ENCODE measurements at places on chromosomes 13 and 19.

DNA sequence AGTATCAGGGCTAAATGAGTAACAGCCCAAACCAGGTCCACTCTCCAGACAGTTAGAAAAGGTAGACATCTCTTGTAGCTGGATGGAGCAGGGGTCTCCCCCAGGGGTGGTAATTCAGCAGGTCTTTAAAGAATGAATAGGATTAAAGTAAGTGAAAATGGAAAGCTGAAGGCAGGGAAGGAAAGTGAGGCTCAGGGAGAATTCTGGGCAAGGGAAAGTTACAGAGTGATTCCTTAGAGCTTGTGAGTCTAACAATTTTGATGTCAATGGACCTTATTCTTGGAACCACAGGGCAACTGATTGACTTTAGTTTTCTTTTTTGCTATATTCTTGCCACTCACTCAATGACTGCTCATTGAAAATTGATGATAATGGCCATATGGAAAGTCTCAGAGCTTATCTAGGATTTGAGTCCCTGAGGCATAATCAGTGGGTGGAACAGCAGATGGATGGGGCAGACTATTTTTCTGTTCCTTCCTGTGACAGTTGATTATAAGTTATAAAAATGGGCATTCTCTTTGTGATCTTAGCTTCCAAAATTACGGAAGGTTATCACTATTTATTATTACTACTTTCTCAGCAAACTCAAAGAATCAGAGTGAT lies 76.9 kb downstream of the LRCH1 start:
- no peak for DNase-seq

GRCh38 chr13:47038188-47038587 lies 141.3 kb upstream of the HTR2A start:
- no peak for DNase-seq

GRCh38 chr19:38055655-38056521 lies 148.9 kb downstream of the SIPA1L3 start:
- DNase-seq = no peak

- DNase-seq = no peak
Observed at GRCh38 chr13:40697711-40698110, 31.3 kb upstream of the FOXO1 start.

- no peak for DNase-seq
Observed at GRCh38 chr19:2266183-2266993, 10.2 kb upstream of the JSRP1 start.

DNA sequence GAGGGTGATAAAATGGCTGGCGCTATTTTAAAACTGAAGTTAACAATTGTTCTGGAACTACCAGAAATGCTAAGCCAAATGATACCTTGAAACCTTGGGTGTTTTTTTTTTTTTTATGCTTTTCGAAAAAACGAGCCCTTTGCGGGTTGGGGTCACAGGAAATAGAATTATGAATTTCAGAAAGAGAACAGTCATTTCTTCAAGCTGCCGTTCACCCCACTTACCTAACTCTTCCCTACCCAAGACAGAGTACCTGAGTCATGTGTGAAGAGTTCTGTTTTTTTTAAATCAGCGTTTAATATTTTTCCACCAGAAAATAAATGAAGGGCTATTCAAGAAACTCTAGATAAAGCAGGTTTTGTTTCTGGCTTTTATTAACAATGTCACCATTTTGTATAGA lies 35.3 kb downstream of the KLF2 start:
- DNase-seq = no peak

- DNase-seq = no peak
Observed at GRCh38 chr19:16144216-16144581, 714 bp downstream of the HSH2D start.

GRCh38 chr19:40348961-40349507 lies 539 bp downstream of the PLD3 start:
- DNase-seq = no peak

DNA sequence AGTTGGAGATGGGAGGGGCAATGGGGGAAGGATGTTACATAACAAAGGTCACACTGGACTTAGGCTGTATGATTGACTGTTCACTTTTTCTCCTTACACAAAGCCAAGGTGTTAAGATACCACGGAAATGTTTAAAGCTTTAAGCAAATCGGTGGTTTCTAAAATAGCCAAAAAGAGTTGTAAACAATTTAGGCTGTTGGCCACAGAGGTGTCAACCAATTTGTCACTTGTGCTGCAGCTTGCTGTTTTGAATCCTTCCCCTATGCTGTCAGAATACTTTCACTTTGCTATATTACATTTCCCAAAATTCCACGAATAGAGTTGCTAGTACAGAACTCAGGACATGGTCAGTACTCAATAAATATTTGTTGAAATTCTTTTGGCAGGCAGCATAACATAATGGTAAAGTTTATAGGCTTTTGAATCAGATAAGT lies 149.3 kb downstream of the VWA8 start:
- no peak for DNase-seq

- DNase-seq = no peak
Observed at GRCh38 chr13:49428041-49428763, 15.7 kb downstream of the CAB39L start.

DNA sequence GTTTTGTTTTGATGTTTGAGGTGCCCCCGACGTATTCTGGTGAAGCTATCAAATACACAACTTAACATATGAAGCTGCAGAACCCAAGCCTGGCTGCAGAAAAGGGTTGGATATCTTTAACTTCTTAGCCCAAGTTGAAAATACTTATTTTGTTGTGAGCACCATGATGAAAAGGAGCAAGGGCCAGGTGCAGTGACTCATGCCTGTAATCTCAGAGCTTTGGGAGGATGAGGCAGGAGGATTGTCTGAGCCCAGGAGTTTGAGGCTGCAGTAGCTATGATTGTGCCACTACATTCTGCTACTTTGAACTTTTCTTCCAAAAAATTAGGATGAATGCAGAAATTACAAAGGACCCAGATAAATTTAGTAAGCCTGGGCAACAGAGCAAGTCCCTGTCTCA lies 44.1 kb upstream of the UBE2L5 start:
- no peak for DNase-seq

DNA sequence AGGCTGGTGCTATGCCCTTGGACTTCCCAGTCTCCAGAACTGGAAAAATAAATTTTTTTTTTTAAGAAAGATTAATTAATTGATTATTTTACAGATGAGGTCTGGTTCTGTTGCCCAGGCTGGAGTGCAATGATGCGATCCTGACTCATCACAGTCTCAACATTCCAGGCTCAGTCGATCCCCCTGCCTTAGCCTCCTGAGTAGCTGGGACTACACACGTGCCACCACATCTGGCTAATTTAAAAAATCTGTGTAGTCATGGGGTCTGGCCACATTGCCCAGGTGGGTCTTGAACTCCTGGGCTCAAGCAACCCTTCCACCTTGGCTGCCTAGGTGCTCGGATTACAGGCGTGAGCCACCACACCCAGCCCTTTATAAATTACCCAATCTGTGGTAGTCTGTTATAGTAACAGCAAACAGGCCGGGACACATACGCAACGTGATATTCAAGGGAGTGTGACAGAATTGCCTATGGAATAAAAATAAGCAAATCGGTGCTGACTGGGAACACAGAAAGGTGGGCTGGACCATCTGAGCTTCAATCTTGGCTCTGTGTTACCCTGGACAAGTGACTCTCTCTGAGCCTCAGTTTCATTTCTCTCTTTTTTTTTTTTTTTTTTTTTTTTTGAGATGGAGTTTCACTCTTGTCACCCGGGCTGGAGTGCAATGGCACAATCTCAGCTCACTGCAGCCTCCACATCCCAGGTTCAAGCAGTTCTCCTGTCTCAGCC lies 42.8 kb downstream of the PIN1 start:
- DNase-seq = no peak

DNA sequence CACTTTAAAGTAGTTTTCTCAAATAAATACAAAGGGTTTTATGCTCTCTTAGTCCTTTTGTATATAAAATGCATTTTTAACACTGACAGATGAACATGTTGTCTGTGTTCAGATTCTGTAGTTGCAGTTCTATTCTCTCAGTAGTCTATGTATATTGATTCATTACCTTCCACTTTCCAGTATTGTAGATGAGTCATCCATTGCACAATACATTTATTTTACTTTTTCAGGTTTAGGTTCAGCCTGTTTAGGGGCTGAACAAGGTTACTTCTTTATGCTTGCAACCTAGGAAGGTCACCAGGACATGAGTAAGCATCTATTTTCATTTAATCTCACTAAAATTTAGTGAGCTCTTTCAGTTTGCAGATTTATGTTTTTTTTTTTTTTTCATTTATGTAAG lies 173.6 kb downstream of the NALCN start:
- DNase-seq = no peak

GRCh38 chr13:64866331-64866730 lies 2363.8 kb downstream of the PCDH9 start:
- DNase-seq = no peak

GRCh38 chr19:31716826-31717225 lies 367.6 kb upstream of the TSHZ3 start:
- no peak for DNase-seq

GRCh38 chr19:43713208-43713607 lies 2.7 kb upstream of the IRGC start:
- no peak for DNase-seq

DNA sequence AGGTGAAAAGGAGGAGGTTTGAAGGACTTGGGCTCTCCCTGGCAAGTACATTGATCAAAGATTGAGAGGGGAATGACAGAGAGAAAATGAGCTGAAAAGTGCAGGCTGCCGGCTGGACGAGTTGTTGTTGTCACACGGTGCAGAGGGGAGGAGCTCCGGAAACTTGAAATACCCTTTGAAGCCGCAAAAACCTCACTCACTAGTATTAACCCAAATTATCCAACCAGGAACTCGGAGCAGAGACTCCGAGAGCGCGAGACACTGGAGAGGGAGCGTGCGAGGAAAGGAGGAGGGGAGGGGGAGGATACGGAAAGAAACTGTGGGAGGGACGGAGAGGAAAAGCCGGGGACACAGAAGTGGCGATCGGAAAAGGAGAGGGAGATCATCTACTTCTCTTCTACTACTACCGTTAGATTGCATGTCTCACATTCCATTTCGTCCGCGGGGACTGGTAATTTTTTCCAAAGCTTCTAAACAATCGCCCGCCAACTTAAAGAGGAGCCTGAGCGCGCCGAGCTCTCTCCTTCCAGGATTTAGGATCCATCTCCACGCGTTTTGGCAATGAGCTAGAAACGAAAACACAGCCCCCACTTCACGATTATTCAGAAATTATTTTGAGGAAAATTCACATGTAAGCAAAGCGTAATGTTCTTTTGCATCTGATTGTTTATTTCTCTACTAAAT lies at the start of gene DACH1:
DACH1 (minus strand) TSS at position 74 of the 684 bp plus-strand sequence.
- peak; percentile 23 for DNase-seq

GRCh38 chr19:28737021-28737895 lies 475.7 kb downstream of the UQCRFS1 start:
- DNase-seq = no peak

- DNase-seq = peak; percentile 77
Observed at GRCh38 chr13:26929971-26930730, 169.6 kb upstream of the GPR12 start.

- DNase-seq = no peak
Observed at GRCh38 chr13:72462726-72463125, 264.7 kb downstream of the MZT1 start.

GRCh38 chr13:73941752-73942151 lies 192.5 kb downstream of the KLF12 start:
- no peak for DNase-seq

GRCh38 chr19:17281391-17282304 lies at the start of gene ANKLE1:
Gene ANKLE1 (plus strand): TSS chr19:17281901. CDS start chr19:17281921, 20 bp downstream.
- DNase-seq = peak; percentile 67

DNA sequence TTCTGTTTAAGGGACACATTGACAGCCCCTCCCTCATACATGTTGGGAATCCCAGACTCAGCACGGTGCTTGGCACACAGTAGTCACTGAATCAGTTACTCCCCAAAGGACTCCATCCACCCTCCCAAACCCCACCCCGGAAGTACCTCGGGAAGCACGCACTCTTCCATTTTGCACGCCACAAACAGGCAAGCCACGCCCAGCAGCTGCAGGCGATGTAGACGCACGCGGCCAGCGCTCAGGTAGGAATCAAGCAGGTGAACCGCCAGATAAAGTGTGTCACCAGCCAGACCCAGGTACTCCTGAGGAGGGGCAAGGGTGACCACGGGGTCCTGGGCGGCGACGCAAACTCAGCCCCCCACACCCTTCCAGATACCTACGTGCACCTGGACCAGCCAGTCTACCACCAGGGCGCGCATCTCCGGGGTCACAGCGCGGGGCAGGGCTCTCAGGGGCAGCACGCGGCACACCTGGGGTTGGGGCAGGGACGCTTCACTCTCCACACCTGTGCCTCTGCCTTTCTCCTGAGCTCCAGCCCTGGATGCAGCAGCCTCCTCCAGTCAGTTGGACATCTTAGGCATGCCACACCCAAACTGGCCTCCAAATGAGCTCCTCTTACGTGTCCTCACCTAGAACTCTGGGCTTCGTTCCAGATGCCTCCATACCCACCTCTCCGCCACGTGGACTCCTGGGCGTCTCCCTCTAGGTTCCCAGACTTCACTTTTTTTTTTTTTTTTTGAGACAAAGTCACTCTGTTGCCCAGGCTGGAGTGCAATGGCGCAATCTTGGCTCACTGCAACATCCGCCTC lies 1.9 kb downstream of the CCNP start:
- DNase-seq = no peak

GRCh38 chr13:71517004-71517403 lies 350.0 kb downstream of the DACH1 start:
- DNase-seq = no peak

DNA sequence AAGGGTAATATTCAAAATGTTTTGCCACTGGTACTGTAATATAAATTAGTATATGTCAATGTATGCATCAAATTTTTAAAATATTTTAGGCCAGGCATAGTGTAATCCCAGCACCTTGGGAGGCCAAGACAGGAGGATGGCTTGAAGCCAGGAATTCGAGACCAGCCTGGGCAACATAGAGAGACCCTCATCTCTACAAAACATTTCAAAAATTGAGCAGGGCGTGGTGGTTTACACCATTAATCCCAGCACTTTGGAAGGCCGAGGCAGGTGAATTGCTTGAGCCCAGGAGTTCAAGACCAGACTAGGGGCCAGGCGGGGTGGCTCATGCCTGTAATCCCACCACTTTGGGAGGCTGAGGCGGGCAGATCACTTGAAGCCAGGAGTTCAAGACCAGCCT lies 14.1 kb upstream of the STRN4 start:
- DNase-seq = no peak

DNA sequence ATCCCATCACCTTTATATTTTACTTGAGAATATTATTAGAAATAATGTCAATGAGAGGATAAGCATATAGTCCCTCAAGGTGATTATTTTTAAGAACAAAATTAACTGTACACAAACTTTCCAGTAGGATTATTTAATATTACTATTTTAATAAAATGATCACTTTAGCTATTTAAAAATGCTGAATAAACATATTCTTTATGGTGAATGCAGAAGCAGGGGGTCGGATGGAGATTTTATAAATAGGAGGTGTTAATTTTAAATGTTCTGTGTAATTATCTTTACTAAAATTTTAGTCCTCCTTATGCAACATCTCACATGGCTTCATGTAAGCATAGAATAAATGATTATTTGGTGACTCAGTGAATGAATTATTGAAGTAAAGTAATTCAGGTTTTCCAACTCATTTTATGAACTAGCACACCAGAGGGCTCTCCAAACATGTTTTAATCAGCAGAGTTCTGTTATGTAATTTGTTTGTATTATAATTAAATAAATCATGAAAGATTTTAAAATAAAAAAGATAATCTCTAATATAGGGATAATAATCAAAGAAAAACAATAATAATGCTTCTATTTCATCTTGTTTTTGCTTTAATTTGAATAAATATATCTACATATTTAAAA lies 1635.2 kb downstream of the EFNB2 start:
- no peak for DNase-seq
